ENCODE measurements at places on chromosomes 2 and 18. TPM values are rescaled to one million over a fixed set of nuclear protein-coding genes. Genes with fewer than 3 reads are reported as not detected.

Gene PTPRN
- 18.1 TPM for total RNA-seq

Gene RGPD3
- 0.82 TPM for total RNA-seq

Gene POTEI
- 0.27 TPM for total RNA-seq

Gene ALLC
- total RNA-seq: not detected

Gene CPO
- total RNA-seq: not detected

Gene RPL31
- 510 TPM for total RNA-seq

Gene LYPD1
- 81.1 TPM for total RNA-seq

Gene CDCA7
- total RNA-seq: 14.2 TPM

Gene GALNT5
- 0.45 TPM for total RNA-seq

Gene SOCS6
- total RNA-seq: 34.0 TPM

Gene EIPR1
- 32.0 TPM for total RNA-seq

Gene SCN9A
- 69.0 TPM for total RNA-seq

Gene PFN4
- total RNA-seq: 1.00 TPM

Gene ASXL3
- 98.8 TPM for total RNA-seq

Gene CD226
- 1.1 TPM for total RNA-seq

Gene MMADHC
- 65.1 TPM for total RNA-seq

Gene SMPD4
- 22.6 TPM for total RNA-seq

Gene SPP2
- total RNA-seq: not detected

Gene OTX1
- not detected for total RNA-seq

Gene DNAJC5G
- 1.3 TPM for total RNA-seq

Gene CREG2
- 8.6 TPM for total RNA-seq

Gene TOGARAM2
- 2.6 TPM for total RNA-seq

Gene GTF2A1L
- 2.8 TPM for total RNA-seq

Gene ANKRD30B
- 3.0 TPM for total RNA-seq

Gene KCNIP3
- total RNA-seq: 20.8 TPM

Gene FNDC4
- 24.9 TPM for total RNA-seq

Gene GCG
- not detected for total RNA-seq

Gene TMEM200C
- 11.7 TPM for total RNA-seq

Gene AKAIN1
- 6.9 TPM for total RNA-seq

Gene CCDC138
- 30.8 TPM for total RNA-seq

Gene NEU2
- not detected for total RNA-seq

Gene G6PC2
- total RNA-seq: not detected

Gene CCDC195
- total RNA-seq: not detected

Gene ANKRD23
- total RNA-seq: 8.0 TPM

Gene TTC21B
- total RNA-seq: 73.6 TPM

Gene CABYR
- 21.6 TPM for total RNA-seq

Gene NYAP2
- 21.1 TPM for total RNA-seq

Gene PTRHD1
- total RNA-seq: 24.7 TPM

Gene KLHL41
- total RNA-seq: 2.6 TPM

Gene LOXHD1
- 0.18 TPM for total RNA-seq

Gene FBXO48
- 1.5 TPM for total RNA-seq

Gene LTBP1
- 8.6 TPM for total RNA-seq

Gene ITGA6
- total RNA-seq: 30.9 TPM

Gene MC5R
- total RNA-seq: 3.4 TPM

Gene TMEM169
- 18.6 TPM for total RNA-seq

Gene COL6A3
- total RNA-seq: 59.6 TPM

Gene LIPT1
- 7.9 TPM for total RNA-seq

Gene BOLL
- not detected for total RNA-seq

Gene LCT
- total RNA-seq: 0.09 TPM

Gene ALPP
- total RNA-seq: not detected

Gene TSPYL6
- total RNA-seq: 0.18 TPM

Gene ELOA2
- not detected for total RNA-seq

Gene BMP10
- total RNA-seq: not detected

Gene CYS1
- total RNA-seq: 0.45 TPM

Gene OR6B2
- total RNA-seq: not detected

Gene FRZB
- total RNA-seq: 10.2 TPM

Gene AFF3
- total RNA-seq: 69.8 TPM
